ENCODE measurements at places on chromosomes 3 and 15. TPM values are rescaled to one million over a fixed set of nuclear protein-coding genes. Genes with fewer than 3 reads are reported as not detected.

SIDT1 gene
- total RNA-seq, result not detected

ABI3BP gene
- 13.3 TPM for total RNA-seq

TTC21A gene
- total RNA-seq, result 6.0 TPM

KCNAB1 gene
- total RNA-seq, result not detected

GOLGA8G gene
- not detected for total RNA-seq

ITIH1 gene
- not detected for total RNA-seq

SHF gene
- 7.8 TPM for total RNA-seq

C3orf22 gene
- total RNA-seq, result not detected

Measured in myometrial cell (primary cell).